ENCODE measurements at places on chromosomes 7 and 10. TPM values are rescaled to one million over a fixed set of nuclear protein-coding genes. Genes with fewer than 3 reads are reported as not detected.

Gene OR13A1
- total RNA-seq: 0.13 TPM

Gene CLCN1
- total RNA-seq: not detected

Gene TET1
- total RNA-seq: 20.6 TPM

Gene PRF1
- 8.6 TPM for total RNA-seq

Gene FAM131B
- total RNA-seq: 0.04 TPM

Gene HYAL4
- total RNA-seq: not detected

Gene ADAMTS14
- 31.7 TPM for total RNA-seq

Gene ELOVL3
- 0.86 TPM for total RNA-seq

Gene AKR1C2
- 29.4 TPM for total RNA-seq

DNA sequence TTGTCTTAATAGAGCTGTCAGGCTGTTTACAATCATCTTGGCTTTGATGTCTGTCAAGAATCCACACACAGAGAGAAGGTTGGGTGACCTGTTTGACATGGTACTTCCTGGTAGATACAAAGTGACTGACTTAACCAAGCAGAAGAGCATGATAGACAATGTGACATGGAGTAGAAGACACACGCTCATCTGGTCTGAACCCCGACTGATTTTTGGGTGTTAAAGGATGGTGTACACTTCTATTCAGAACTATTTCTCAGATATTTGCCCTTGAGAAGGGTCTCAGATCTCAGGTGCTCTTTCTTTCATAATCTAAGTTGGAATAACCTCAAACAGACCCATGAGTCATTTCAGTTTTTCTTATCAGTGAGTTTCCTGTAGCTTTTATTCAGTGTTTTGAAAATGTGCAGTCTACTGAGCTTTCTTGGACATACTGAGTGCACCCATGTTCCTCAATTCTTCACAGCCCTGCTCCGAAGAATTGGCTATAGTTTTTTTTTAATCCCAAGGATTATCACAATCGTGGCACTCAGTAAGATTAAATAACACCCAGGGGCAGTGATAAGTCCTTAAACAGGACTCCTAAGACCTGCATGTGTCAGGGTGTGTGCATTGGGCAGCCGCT lies 46.4 kb upstream of the NXPH1 start:
- no peak overlapping the region for H3K4me3 ChIP-seq
- H3K27ac ChIP-seq: peak overlapping the region; percentile 62
- H3K27me3 ChIP-seq: no peaks in the 10 kb centered on the region

DNA sequence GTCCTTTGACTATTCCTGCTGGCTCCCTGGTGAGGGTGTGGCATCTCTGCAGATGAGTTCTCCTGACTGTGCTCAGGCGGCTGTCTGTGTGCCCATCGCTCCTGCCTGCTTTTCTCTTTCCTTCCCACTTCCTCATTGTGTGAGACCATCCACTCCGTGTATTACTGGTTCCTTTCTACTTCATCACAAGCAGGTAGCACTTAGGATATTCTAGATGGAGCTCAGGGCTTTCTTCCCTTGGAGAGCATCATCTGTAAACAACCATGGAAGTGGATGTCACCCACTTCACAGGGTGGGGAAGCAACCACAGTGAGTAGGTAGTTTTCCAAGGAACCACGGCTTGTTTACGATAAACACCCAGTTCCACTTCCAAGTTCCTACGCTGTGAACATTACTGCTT lies 15.7 kb downstream of the DNAJB6 start:
- no peak overlapping the region for H3K4me3 ChIP-seq
- DNase-seq: peak; percentile 32
- no peaks in the 10 kb centered on the region for H3K27me3 ChIP-seq
- no peak overlapping the region for H3K27ac ChIP-seq
- peaks cover 31% of the 10 kb centered on the region for H3K36me3 ChIP-seq
- H3K4me1 ChIP-seq: peaks cover 37% of the 10 kb centered on the region

DNA sequence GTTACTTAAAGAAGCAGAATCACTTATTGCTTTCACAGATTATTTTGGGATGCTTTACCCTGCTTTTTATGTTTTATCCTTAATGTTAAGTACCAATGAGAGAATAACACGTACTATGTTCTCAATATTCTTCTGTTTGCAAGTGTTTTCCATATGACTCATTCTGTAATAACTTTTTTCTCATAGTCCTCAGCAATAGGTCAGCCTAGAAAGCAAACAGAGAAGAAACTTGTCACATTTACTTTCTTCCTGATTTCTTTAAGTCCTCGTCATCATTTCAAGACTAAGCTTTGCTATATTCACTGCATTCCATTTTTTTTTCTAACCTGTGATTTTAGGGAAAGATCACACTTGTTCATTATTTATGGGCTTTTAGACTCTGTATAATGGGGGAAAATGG lies 6.8 kb upstream of the AGR2 start:
- no peak for DNase-seq
- no peak overlapping the region for H3K27ac ChIP-seq
- no peak overlapping the region for H3K4me3 ChIP-seq
- peaks cover 12% of the 10 kb centered on the region for H3K27me3 ChIP-seq
- no peaks in the 10 kb centered on the region for H3K4me1 ChIP-seq

DNA sequence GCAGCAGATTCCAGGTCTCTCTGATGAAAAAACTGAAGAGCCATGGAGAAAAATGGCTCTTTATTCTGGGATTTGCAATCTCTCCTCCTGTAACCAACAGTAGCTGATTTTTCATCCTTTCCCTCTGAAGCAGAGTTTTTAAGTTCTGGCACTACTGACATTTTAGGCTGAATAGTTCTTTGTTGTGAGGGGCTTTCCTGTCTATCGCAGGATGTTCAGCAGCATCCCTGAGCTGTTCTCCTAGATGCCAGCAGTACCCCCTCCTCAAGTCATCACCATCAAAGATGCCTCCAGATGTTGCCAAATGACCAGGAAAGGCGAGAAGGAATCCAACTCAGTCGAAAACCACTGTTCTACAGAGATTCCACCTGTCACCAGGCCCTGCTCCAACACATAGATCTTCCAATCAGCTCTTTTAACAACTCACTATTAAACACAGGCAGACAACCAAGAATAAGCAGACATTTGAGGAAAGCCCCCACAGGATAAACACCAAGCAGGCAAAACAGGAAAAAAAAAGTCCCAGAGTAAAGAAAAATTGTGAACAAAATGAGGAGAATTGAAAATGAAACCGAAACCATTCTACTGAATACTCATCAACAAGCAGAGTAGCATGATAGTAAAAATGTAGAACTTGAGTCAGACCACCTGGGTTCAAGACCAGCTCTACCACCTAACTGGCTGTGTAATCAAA lies 124.8 kb downstream of the MPP7 start:
- no peaks in the 10 kb centered on the region for H3K27me3 ChIP-seq
- no peak overlapping the region for H3K4me3 ChIP-seq
- no peak overlapping the region for H3K27ac ChIP-seq
- no peak for DNase-seq

DNA sequence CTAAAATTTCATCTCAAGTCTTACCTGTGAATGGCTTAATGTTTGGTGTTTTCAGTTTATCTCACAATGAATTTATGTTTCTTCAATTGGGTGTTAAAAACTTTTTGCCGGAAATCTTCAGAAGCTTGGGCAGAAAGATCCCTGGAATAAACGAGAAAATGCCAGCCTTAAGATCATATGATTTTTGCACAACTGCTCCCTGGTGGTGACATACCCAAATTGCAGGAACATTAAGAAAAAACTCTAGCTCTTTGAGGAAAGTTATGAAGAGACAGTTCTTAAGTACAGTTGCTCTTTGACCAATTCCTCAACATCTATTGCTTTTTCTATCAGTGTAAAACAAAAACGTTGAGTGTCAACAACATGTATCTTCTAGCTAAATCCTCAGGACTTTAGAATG lies 48.2 kb upstream of the CREB5 start:
- no peak overlapping the region for H3K27ac ChIP-seq
- no peaks in the 10 kb centered on the region for H3K4me1 ChIP-seq
- H3K4me3 ChIP-seq: no peak overlapping the region
- H3K36me3 ChIP-seq: no peaks in the 10 kb centered on the region
- DNase-seq: peak; percentile 23

GRCh38 chr7:30252885-30253795 lies 31.3 kb upstream of the ZNRF2 start:
- no peaks in the 10 kb centered on the region for H3K4me1 ChIP-seq
- no peak overlapping the region for H3K4me3 ChIP-seq
- no peak for DNase-seq
- H3K36me3 ChIP-seq: no peaks in the 10 kb centered on the region
- H3K27me3 ChIP-seq: peaks cover 19% of the 10 kb centered on the region
- H3K27ac ChIP-seq: no peak overlapping the region

GRCh38 chr7:105156731-105157130 lies 142.7 kb downstream of the KMT2E start:
- H3K4me1 ChIP-seq: no peaks in the 10 kb centered on the region
- H3K4me3 ChIP-seq: no peak overlapping the region
- no peaks in the 10 kb centered on the region for H3K27me3 ChIP-seq
- DNase-seq: no peak
- H3K36me3 ChIP-seq: peaks cover 7% of the 10 kb centered on the region
- H3K27ac ChIP-seq: no peak overlapping the region

- no peak for DNase-seq
- no peak within 1 kb of the TSS for H3K27ac ChIP-seq
- H3K4me1 ChIP-seq: peaks cover 12% of the 10 kb centered on the region
- H3K4me3 ChIP-seq: no peak within 1 kb of the TSS
Measured at GRCh38 chr10:99329304-99329553, at the start of gene CNNM1. Gene CNNM1, plus strand, starts transcription at chr10:99329356. Its CDS starts 32 bp downstream, at chr10:99329388.

DNA sequence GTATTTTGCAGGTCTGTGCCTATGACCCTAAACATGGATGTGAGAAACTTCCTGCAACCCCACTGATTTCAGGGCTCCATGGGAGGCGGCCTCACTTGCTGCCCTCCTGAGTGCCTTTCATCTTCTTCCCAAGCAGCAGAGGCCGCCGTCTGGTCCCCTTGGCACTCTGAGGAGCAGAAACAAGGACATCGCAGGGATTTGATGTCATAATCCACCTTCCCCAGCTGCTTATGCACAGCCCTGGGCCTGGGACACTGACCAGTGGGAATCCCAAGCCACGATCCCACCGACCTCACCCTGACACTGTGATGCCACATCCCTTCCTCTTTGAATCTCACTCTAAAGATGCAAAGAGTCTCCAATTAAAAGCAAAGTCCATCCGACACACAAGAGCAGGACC lies 7.7 kb downstream of the CAMK2G start:
- H3K27ac ChIP-seq: no peak overlapping the region
- peaks cover 85% of the 10 kb centered on the region for H3K36me3 ChIP-seq
- no peak for DNase-seq
- H3K27me3 ChIP-seq: no peaks in the 10 kb centered on the region
- H3K4me1 ChIP-seq: peaks cover 22% of the 10 kb centered on the region

DNA sequence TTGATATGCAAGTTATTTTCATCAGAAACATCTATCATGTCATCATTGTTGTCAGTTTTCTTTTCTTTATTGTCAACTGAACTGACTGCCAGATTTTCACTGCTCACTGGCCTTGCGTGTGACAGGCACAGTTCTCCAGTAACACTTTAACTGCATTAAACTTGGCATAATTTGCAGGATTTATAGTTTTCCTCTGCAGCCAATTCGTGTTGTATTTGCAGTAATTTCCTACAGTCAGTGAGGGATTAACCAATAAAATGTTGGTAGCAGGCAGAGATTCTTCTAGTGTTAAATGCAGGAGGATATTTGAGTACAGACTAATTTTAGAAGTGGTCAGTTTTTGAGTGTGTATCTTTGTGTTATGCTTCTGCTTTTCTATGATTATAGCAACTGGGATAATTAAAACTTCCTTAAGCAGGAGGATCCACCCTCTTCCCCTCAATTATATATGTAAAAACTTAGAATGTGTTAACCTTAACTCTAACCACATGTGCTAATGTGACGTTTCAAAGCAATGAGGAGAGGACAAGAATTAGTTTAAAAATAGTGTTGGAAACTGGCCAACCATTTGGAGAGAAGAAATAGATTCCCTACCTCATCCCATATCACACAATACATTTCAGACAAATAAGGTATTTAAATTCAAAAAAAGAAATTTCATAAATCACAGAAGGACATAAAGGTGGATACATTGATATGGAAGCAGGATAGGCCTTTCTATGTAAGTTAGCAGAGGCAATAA lies 365.5 kb upstream of the BMPER start:
- no peaks in the 10 kb centered on the region for H3K27me3 ChIP-seq
- no peaks in the 10 kb centered on the region for H3K36me3 ChIP-seq
- H3K4me3 ChIP-seq: no peak overlapping the region
- H3K27ac ChIP-seq: no peak overlapping the region
- H3K4me1 ChIP-seq: no peaks in the 10 kb centered on the region

GRCh38 chr10:10807106-10807505 lies 210.6 kb upstream of the CELF2 start:
- H3K36me3 ChIP-seq: no peaks in the 10 kb centered on the region
- no peak for DNase-seq
- no peak overlapping the region for H3K4me3 ChIP-seq
- no peak overlapping the region for H3K27ac ChIP-seq
- no peaks in the 10 kb centered on the region for H3K4me1 ChIP-seq
- no peaks in the 10 kb centered on the region for H3K27me3 ChIP-seq

DNA sequence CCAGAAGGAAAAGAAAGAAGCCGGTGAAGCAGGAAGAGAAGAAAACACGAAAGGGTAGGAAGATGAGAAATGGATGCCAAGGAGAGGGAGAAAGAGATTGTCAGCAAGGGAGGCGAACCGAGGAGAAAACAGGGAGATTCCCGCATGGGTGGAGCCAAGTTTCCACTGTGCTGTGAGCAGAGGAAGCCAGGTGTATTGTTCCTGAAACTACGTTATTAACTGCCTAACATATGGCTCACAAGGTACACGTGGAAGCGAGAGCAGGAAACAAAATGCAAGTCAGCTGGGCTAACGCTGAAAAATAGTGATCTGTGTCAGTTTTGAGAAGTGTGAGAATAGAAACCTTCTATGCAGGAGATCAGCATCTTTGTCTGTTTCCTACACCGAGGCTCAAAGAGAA lies 20.4 kb upstream of the HIPK2 start:
- no peak overlapping the region for H3K27ac ChIP-seq
- no peak overlapping the region for H3K4me3 ChIP-seq
- no peaks in the 10 kb centered on the region for H3K36me3 ChIP-seq
- peaks cover 2% of the 10 kb centered on the region for H3K27me3 ChIP-seq
- no peaks in the 10 kb centered on the region for H3K4me1 ChIP-seq

- no peaks in the 10 kb centered on the region for H3K4me1 ChIP-seq
- no peaks in the 10 kb centered on the region for H3K36me3 ChIP-seq
- no peak overlapping the region for H3K27ac ChIP-seq
- DNase-seq: no peak
- H3K4me3 ChIP-seq: no peak overlapping the region
Measured at GRCh38 chr7:134757938-134758337, 21.5 kb upstream of the CALD1 start.

- no peaks in the 10 kb centered on the region for H3K27me3 ChIP-seq
- no peak overlapping the region for H3K4me3 ChIP-seq
- no peak overlapping the region for H3K27ac ChIP-seq
- no peak for DNase-seq
Measured at GRCh38 chr10:44253769-44254462, 131.0 kb downstream of the CXCL12 start.

GRCh38 chr7:133575726-133576440 lies 323.0 kb downstream of the EXOC4 start:
- no peak overlapping the region for H3K27ac ChIP-seq
- no peaks in the 10 kb centered on the region for H3K36me3 ChIP-seq
- DNase-seq: no peak
- no peak overlapping the region for H3K4me3 ChIP-seq
